Heart right ventricle (tissue), 16 donors: ENCODE measurements at places on chromosomes 5 and 9. TPM values are rescaled to one million over a fixed set of nuclear protein-coding genes. Genes with fewer than 3 reads are reported as not detected.

DNA sequence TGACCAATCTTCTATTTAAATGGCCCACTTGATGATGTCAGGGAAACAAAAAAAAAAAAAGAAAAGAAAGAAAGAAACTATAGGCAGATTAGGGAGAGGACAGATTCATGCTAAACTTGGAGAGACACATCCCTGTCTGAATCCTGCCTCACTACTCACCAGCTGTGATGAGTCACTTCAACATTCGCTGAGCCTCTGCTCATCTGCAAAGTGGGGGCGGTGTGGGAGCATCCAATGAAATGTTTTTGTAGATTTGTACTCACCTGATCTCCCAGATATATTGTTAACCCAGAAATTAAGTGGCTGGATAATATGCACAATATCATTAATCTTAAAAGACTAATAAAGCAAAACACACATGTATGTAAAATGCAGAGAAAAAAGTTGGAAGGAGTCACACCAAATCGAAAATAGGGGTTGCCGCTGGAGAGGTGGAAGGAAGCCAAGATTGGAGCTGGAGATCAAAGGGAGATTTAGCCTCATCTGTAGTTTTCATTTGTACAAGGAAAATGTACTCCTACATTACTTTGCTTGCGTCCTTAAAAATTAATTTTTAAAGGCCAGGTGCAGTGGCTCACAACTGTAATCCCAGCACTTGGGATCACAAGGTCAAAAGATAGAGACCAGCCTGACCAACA is 17.0 kb upstream of the ERGIC1 start:
- H3K4me1 ChIP-seq = peaks cover 20% of the 10 kb centered on the region
- H3K4me3 ChIP-seq = no peak overlapping the region
- H3K27me3 ChIP-seq = no peaks in the 10 kb centered on the region
- no peaks in the 10 kb centered on the region for H3K36me3 ChIP-seq
- H3K27ac ChIP-seq = no peak overlapping the region
- no peak for DNase-seq

- no peak overlapping the region for H3K4me3 ChIP-seq
- no peak overlapping the region for H3K27ac ChIP-seq
- peaks cover 9% of the 10 kb centered on the region for H3K27me3 ChIP-seq
- no peaks in the 10 kb centered on the region for H3K4me1 ChIP-seq
- H3K36me3 ChIP-seq = no peaks in the 10 kb centered on the region
- DNase-seq = no peak
Measured at GRCh38 chr5:138093036-138093435, 9.2 kb downstream of the WNT8A start.

DNA sequence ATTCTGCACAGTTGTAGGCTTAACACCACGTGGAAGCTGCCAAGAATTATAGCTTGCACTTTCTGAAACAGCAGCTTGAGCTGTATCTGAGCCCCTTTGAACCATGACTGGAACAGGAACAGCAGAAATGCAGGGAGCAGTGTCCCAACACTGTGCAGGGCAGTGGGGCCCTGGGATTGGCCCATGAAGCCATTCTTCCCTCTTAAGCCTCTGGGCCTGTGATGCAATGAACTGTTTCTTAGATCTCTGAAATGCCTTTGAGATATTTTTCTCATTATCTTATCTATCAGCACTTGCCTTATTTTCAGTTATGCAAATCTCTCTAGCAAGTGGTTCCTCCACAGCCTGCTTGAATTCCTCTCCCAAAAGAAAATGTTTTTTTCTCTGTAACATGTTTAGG is 87.0 kb upstream of the MTAP start:
- no peak overlapping the region for H3K27ac ChIP-seq
- H3K36me3 ChIP-seq = no peaks in the 10 kb centered on the region
- no peaks in the 10 kb centered on the region for H3K4me1 ChIP-seq

DNA sequence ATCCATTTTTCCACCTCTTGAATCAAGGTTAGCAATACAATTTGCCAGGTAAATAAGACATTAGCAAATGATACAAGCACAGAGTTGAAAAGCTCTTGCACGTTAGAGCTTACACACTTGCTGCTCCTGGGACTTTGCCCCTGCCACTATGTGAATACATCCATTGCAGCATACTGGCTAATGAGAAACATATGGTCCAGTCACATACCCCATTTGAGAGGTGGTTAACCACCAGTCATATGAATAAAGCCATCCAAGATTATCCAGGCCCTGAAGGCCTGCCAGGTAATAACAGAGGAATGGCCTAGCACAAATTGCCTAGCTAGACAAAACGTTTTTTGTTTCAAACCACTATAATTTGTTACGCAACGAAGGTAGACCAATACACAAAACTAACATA is 45.8 kb upstream of the FTMT start:
- H3K4me3 ChIP-seq = no peak overlapping the region
- no peaks in the 10 kb centered on the region for H3K36me3 ChIP-seq
- DNase-seq = no peak
- no peak overlapping the region for H3K27ac ChIP-seq

DNA sequence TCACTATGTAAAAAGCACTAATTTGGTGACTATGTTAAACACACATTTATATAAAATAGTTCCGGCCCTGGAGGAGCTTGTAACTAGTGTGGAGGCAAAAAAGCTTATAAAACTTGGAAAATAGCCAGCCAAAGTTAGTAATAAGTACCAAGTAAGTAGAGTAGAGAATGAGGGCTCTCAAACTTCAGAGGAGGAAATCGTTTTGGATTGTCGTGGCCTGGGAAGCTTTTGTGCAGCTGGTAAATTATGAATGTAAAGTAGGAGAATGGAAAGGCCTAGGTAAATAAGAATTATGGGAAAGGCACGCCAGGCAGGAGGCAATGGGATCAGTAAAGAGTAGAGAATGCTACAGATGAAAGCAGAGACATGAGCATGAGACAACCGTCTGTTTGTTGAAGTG is 832.7 kb upstream of the ZNF608 start:
- no peak overlapping the region for H3K27ac ChIP-seq
- peaks cover 17% of the 10 kb centered on the region for H3K4me1 ChIP-seq
- H3K36me3 ChIP-seq = no peaks in the 10 kb centered on the region
- no peak overlapping the region for H3K4me3 ChIP-seq
- H3K27me3 ChIP-seq = no peaks in the 10 kb centered on the region

DNA sequence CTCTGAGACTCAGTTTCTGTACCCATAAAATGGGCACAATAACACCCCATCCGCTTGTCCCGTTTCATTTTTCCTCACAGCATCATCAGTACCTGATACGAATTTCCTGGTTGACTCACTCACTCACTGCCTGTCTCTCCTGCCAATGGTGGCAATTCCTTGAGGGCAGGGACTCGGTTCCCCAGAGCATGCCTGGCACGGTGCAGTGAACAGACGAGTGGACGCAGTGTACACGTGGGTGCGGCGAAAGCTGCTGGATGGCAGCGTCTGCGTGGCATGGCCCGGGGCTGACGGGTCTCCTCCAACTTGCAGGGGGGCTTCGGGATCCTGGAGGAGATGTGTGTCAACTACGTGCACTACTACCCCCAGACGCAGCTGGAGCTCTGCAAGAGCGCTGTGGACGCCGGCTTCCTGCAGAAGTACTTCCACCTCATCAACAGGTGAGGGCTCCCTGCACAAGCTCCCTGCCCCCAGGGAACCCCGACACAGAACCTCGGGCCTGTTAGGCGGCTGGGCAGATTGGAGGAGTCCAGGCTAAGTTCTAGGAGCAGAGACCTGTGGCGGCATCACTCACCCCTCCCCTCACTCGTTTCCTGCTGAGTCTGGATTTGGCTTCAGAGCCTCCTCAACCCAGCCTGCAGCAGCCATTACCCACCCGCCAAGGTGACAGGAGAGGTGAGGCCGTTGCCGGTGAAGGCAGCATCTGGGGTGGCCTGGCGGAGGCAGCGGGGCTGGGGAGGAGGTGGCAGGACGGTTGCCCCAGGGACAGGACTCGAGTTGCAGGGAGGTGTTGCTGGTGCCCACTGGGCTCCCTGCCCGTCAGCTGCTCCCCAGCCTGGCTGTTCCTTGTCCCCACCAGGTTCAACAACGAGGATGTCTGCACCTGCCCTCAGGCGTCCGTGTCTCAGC is 20.3 kb downstream of the DBH start:
- no peak overlapping the region for H3K4me3 ChIP-seq
- peaks cover 68% of the 10 kb centered on the region for H3K27me3 ChIP-seq
- H3K27ac ChIP-seq = no peak overlapping the region
- H3K36me3 ChIP-seq = no peaks in the 10 kb centered on the region
- no peak for DNase-seq
- H3K4me1 ChIP-seq = peaks cover 18% of the 10 kb centered on the region

DNA sequence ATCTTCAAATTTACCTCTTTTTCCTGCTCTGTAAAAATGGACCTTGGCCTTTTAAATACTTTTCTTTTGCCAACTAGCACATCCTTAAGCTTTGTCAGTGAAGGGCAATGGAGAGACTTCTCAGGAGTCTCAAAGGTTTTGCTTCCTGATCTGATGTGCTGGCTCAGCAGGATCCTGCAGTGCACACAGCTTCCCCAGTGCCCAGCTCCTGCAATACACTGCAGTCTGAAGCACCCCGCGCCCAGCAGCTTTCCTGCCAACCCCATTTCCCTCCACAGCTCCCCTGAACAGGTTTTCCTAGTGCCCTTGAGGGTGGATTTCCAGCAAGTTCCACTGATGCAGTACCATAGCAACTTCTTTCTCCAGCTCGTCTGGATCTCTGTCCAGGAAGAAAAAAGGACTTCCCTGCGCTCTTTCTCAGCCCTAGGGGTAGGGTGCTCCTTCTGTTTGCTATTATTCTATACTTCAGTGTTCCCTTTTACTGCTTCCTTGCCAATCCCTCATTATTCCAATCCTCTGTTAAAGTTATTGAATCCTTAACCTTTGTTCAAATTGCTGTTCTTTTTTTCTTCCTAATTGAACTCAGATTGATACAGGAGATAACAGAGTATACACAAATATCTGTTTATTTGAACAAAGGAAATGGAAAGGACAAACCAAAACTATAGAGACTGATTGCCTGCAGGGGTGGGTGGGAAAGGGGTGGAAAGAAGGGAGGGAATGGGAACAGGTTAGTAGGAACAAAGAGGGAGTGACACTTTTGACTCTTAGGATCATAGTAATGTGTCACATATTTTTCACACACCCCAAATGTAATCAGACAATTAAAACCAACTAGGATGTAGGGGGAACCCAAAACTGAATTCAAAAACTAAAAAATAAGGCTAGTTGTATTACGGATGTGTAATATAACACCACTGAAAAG is 8.5 kb downstream of the SNAPC3 start:
- H3K36me3 ChIP-seq = peaks cover 23% of the 10 kb centered on the region
- peaks cover 14% of the 10 kb centered on the region for H3K4me1 ChIP-seq
- H3K4me3 ChIP-seq = no peak overlapping the region
- H3K27ac ChIP-seq = no peak overlapping the region
- H3K27me3 ChIP-seq = no peaks in the 10 kb centered on the region

GRCh38 chr5:107263387-107264018 is 407.2 kb downstream of the EFNA5 start:
- H3K27me3 ChIP-seq = no peaks in the 10 kb centered on the region
- no peak overlapping the region for H3K27ac ChIP-seq
- no peak overlapping the region for H3K4me3 ChIP-seq
- no peaks in the 10 kb centered on the region for H3K36me3 ChIP-seq

DNA sequence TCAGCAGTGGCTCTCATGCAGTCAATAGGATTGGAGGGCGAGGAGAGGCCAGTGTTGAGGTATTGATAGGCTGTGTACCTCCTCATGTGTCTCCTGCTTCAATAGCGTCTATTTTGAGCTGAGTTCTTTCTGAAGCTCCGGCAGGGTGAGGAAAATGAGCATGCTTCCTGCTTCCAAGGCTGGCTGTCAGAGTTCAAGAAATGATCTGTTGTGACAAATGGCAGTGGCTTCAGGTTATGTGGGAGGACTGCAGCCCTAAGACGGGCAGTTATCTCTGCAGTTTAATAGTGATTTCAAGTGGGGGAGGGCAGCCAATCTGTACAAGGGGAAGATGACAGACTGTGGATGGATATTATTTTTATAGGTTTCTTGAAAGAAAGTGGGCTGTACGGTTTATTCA is 54.0 kb upstream of the CXCL14 start:
- H3K4me1 ChIP-seq = no peaks in the 10 kb centered on the region
- no peak overlapping the region for H3K4me3 ChIP-seq
- peaks cover 15% of the 10 kb centered on the region for H3K27me3 ChIP-seq
- no peaks in the 10 kb centered on the region for H3K36me3 ChIP-seq
- DNase-seq = no peak

GRCh38 chr5:75108931-75109596 is 56.7 kb upstream of the GCNT4 start:
- H3K27ac ChIP-seq = no peak overlapping the region
- no peaks in the 10 kb centered on the region for H3K27me3 ChIP-seq
- H3K4me3 ChIP-seq = no peak overlapping the region
- H3K4me1 ChIP-seq = no peaks in the 10 kb centered on the region

DNA sequence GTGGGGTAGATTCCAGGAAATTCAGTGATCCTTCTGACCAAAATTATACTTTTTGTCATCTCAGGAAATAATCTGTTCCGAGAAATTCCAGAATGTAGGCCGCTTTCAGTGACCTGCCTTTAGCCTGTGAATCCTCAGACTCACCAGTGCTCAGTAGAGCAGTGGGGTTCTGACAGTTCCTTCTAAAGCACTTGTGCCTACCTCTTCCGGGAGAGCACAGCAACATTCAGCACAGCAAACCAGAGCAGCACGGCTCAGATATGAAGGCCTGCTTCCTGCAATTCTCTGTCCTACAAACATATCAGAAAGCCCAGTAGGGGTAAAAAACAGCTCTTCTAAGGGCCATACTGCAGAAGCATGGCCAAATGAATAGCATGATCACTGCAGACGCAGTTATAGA is 15.0 kb downstream of the FANCC start:
- H3K4me3 ChIP-seq = no peak overlapping the region
- no peaks in the 10 kb centered on the region for H3K4me1 ChIP-seq
- H3K36me3 ChIP-seq = no peaks in the 10 kb centered on the region
- DNase-seq = no peak
- no peaks in the 10 kb centered on the region for H3K27me3 ChIP-seq

GRCh38 chr5:64883912-64884311 is 115.2 kb downstream of the CWC27 start:
- H3K4me3 ChIP-seq = no peak overlapping the region
- H3K4me1 ChIP-seq = no peaks in the 10 kb centered on the region
- DNase-seq = no peak
- H3K27ac ChIP-seq = no peak overlapping the region
- no peaks in the 10 kb centered on the region for H3K27me3 ChIP-seq

DNA sequence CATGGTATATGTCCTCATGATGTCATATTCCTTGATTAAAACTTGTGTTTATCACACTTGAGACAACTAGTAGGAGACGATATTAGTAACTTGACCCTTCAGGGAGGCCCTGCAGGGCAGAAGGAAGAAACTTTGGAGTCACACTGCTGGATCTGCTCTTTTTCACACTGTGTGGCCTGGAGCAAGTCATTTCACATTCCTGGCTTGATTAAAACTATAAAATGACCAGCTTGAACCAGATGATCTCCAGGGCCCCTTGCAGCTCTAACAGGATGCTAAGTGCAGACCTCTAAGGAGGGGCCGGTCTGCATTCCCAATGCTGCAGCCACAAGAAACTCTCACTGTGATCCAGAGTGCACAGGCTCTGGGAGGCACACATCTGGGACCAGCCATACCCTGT is 146.4 kb upstream of the ZNF366 start:
- H3K36me3 ChIP-seq = no peaks in the 10 kb centered on the region
- H3K27ac ChIP-seq = no peak overlapping the region
- H3K27me3 ChIP-seq = no peaks in the 10 kb centered on the region
- H3K4me3 ChIP-seq = no peak overlapping the region
- no peak for DNase-seq
- no peaks in the 10 kb centered on the region for H3K4me1 ChIP-seq

Gene IL4
- not detected for total RNA-seq

Gene S100Z
- not detected for total RNA-seq

Gene TMEM171
- not detected for total RNA-seq

Gene GNG10
- total RNA-seq = 34.3 TPM

Gene SMIM33
- not detected for total RNA-seq

Gene PCDHA8
- total RNA-seq = not detected

Gene RXRA
- total RNA-seq = 41.0 TPM

Gene TRIM36
- total RNA-seq = 0.49 TPM

Gene KCNIP1
- total RNA-seq = 0.67 TPM

Gene OR1J2
- total RNA-seq = not detected

Gene PTBP3
- total RNA-seq = 18.1 TPM
